Activated B cell treated with CpG ODN at 0.5 μM for 24 hours (primary cell): ENCODE measurements at places on chromosomes 3 and 15.

DNA sequence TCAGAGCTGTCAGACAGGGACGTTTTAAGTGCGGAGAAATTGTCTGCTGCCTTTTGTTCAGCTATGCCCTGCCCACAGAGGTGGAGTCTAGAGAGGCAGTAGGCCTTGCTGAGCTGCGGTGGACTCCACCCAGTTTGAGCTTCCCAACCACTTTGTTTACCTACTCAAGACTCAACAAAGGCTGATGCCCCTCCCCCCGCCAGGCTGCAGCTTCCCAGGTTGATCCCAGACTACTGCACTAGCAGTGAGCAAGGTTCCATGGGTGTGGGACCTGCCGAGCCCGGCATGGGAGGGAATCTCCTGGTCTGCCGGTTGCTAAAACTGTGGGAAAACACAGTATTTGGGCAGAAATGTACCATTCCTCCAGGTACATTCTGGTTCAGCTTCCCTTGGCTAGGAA, 282.1 kb downstream of the VGLL3 start:
- DNase-seq, result no peak

DNA sequence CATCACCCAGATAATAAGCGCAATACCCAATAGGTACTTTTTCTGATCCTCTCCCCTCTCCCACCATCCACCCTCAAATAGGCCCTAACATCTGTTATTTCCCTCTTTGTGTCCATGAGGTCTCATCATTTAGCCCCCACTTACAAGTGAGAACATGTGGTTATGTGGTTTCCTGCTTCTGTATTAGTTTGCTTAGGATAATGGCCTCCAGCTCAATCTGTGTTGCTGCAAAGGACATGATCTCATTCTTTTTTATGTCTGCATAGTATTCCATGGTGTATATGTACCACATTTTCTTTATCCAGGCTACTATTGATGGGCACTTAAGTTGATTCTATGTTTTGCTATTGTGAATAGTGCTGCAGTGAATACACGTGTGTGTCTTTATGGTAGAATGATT, 165.4 kb downstream of the MBNL1 start:
- DNase-seq, result no peak

GRCh38 chr3:171058058-171058457, 31.5 kb upstream of the SLC2A2 start:
- no peak for DNase-seq

- no peak for DNase-seq
These were observed 16.2 kb downstream of the ZNF592 start for GRCh38 chr15:84764585-84764984.

GRCh38 chr3:13652728-13653127, 103.8 kb downstream of the FBLN2 start:
- DNase-seq, result no peak

DNA sequence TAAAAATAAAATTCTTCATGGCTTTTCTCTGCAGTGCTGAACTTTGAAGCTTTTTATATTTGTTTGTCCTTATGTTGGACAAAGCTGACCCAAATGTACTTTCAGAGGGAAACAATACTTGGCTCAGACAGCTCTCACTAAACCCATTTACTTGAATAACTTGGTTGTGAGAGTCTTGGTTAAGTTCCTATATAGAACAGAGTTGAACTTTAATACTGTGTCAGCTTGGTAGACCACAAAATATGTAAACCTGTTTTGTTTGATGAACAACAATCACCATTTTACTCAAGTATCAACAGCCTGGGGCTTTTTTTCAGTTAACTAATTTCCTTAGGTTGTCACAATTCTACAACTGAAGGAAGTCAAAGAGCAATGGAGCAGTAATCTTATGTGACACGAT, 211.9 kb downstream of the CADM2 start:
- no peak for DNase-seq

DNA sequence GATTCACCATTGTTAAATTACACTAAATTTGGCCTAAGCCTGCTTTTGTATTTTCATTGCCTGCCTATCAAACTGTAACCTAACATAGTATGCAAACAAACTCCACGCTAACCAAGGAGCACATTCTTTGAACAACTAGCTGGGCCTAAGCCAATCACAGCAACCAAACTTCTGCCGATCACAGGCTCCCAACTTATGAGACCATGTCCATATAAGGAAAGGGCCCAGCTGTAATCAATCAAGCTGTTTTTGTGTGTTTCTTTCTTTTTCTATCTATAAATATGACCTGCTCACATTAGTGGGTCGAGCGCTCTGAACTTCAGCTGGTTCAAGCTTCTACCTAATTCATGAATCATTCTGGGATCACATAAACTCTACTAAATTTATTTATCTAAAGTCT, 473.6 kb downstream of the SI start:
- no peak for DNase-seq

DNA sequence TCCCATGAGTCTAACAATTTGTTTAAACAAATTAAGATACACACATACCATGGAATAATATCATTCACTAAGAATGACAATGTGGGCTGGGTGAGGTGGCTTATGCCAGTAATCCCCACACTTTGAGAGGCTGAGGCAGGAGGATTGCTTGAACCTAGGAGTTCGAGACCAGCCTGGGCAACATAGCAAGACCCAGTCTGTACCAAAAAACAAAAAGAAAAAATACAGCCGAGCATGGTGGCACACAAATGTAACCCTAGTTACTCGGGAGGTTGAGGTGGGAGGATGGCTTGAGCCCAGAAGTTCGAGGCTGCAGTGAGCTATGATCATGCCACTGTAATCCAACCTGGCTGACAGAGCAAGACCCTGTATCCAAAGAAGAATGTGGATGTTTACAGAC, 4.0 kb upstream of the ZNF710 start:
- DNase-seq, result no peak

DNA sequence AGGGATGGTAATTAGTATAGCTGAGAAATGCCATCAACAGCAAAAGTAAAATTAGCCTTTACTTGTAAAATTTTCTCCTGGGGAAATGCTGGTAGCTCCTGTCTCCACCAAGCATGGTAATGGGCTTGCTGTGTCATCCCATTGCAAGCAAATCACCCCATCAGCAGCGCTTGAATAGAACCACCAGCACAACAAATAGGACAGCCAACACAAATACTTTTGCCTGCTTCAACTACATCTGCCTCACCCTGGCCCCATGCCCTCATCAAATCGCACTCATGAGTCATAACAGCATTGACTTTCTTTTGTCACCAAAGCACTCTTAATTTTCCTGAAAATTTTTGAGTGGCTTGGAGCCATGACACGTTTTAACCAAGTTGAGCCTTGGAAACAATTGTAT, 52.6 kb downstream of the ERC2 start:
- DNase-seq, result no peak

GRCh38 chr3:9864200-9864927, 15.7 kb downstream of the CIDEC start:
- DNase-seq, result no peak
